ENCODE measurements at places on chromosomes 11 and 22.

DNA sequence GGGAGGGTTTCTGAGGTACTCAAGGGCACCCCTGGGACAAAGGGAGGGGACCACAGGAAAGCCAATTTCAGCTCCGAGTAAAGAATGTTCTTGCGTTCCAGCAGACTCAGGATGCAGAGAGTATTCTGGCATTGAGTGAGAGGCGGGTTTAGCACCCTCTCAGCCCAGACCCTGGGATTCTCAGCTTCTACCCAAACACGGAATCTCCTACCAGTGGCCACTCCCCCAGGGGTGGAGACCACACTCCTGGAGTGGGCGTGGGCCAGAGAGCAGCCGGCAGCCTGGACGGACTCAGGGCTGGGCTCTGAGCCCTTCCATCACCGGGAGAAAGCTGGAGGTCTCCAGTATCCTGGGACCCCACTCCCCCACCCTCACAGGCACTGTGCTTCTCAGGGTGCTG is 26.1 kb upstream of the TTLL12 start:
- no peak for DNase-seq

GRCh38 chr22:32336121-32336603 is 21.5 kb upstream of the RFPL3 start:
- DNase-seq = no peak

- DNase-seq = no peak
Measured at GRCh38 chr11:61075891-61076290, 26.4 kb upstream of the CD5 start.

- DNase-seq = no peak
Measured at GRCh38 chr22:23695141-23695540, 4.3 kb downstream of the RGL4 start.

DNA sequence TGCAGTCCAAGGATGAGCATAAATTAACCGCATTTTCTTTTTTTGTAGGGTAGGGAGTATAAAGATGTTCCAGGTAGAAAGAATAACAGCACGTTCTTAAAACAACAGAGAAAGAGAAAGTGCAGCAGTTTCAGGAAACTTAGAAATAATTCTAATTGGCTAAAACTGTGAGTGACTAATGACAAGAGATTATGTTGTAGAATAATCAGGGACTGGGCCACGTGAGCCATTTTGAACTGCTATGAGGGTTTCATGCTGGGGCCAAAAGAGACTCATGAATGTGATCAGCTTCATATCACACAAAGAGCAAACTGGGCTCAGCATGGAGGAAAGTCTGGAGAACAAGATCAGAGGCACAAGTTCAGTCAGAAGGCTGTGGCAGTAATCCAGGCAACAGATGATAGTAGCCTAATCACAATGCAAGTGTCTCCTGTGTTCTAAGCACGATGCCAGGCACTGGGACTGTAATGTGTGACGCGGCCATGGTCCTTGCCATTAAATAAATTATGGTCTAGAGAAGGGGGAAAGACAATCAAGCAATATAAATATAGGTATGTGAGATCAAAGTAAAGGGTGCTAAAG is 17.9 kb downstream of the CWF19L2 start:
- no peak for DNase-seq

- no peak for DNase-seq
Measured at GRCh38 chr11:70731271-70732022, 333.1 kb downstream of the CTTN start.

- DNase-seq = peak; percentile 71
Measured at GRCh38 chr22:24768537-24769374, 5.8 kb downstream of the PIWIL3 start.

GRCh38 chr11:21892736-21893564 is 299.9 kb upstream of the ANO5 start:
- no peak for DNase-seq

DNA sequence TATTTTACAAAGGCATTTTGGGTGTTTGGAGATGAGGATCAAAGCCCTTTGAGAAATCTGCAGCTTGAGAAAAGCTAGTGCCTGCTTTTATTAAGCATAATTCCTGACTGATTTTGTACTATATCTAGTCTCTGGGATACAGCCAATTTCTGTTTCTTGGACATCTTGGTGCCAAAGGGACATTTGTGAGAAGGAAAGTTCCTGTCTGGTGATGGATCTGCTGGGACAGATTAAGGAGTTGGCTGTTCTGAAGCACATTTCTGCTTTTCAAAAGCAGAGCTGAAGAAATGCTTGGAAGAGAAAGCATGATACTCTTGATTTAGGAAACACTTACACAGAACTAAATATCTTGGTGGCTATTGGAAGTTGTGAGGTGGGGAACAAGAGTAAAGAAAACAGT is 254.6 kb upstream of the CCDC90B start:
- DNase-seq = no peak

GRCh38 chr22:23621082-23621780 is 10.9 kb downstream of the DRICH1 start:
- DNase-seq = no peak

GRCh38 chr11:36447947-36448346 is 62.1 kb downstream of the TRAF6 start:
- DNase-seq = no peak

DNA sequence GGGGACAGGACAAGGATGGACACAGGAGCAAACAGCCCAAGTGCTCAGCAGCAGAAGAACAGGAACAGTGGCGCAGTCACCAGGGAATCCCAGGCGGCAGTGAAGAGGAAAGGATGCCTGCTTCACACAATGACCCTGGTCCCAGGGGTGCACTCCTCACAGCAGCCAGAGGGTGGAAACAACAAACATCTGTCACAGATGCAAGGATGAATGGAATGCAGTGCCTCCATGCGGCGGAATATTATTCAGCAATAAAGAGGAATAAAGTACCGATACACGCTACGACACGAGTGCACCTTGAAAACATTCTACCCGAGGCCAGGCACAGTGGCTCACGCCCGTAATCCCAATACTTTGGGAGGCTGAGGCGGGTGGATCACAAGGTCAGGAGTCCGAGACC is 12.7 kb downstream of the CSNK1E start:
- no peak for DNase-seq

DNA sequence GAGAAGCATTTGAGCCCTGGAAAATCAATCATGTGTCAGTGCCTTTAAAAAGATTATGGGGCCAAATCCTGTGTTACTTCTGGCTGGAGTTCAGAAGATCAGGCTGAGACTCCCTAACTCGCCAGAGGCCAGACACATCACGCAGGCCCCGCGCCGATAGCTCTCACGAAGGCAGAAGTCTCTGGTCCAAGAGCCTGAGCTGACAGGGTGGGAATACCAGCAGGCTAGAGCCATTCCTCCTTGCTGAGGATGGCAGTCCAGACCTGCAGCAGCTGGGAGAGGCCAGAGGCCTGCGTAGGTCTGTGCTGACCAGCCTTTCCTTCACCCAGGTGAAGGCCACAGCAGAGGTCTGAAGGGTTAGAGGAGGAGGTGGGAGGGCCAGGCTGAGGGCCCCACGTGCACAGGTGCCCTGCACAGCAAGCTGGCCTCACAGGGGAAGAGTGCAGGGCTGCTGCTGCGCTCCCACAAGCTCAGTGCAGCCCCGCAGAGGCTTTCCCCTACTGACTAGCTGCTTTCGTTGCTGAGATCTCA is 52.9 kb downstream of the ST14 start:
- DNase-seq = no peak

- DNase-seq = no peak
Measured at GRCh38 chr11:65685981-65686380, 23.3 kb upstream of the RELA start.

Measured in NCI-H1092 (cell line).